Fibroblast of skin of left quadriceps (primary cell): ENCODE measurements at places on chromosomes 4 and X.
A peak's percentile ranks its signal among the peaks of the same experiment; 100 is the strongest.

DNA sequence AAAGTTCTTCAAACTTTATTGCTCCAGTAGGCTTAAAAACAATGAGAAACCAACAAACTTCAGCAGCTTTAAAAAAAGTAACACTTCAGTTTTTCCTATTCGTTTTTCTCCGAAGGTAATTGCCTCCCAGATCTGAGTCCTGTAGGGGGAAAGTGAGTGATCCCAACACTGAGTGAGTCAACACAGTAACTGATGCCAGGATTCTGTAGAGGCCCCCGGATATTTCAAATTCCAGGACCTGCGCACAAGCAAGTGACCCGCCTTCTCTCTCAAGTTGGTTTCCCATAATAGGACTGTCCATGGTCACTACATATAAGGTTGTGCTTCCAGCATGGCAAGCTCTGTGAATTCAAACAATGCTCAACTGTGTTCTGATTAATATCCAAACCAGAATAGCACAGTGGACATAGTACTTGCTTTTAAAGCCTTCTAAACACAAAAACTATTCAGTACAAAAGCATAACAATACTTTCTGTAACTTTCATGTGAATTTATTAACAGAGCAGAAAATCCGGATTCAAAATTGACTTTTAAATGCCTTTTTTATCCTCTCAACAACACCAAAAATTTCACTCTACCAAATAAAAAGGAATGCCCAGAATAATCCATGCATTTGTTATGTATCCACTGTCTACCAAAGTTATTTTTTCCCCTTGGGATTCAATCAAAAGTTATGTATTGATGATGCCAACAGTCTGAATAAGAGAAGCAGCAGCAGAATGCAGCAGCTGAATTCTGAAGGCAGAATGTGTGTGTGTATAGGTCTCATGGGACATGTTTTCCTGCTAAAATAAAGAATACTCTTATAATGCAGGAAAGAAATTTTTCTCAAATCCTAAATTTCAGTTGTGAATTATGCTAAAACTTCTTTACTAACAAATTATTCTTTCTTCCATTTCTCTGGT is at the start of gene DMD:
Gene DMD, minus strand, starts transcription at position 194 of the 905 bp plus-strand sequence. CDS start 237 bp downstream, outside the sequence.
- DNase-seq, result peak; percentile 47

- DNase-seq, result no peak
These were observed 176.4 kb upstream of the GYPA start for GRCh38 chr4:144316869-144317268.

DNA sequence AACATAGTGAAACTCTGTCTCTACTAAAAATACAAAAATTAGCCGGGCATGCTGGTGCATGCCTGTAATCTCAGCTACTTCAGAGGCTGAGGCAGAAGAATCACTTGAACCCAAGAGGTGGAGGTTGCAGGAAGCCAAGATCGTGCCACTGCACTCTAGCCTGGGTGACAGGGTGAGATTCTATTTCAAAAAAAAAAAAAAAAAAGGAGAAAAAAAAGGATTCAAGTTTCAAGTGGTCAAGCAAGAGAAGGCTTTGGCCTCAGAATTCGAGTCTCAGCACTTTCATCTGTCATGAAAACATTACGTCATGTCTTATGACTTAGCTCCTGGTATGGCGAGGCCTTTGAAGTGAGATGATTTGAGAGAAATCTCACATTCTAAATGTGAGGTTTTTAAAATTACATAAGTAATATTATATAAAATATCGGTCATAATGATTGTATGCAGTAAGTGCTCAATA is 21.2 kb upstream of the DHRSX start:
- DNase-seq, result no peak

DNA sequence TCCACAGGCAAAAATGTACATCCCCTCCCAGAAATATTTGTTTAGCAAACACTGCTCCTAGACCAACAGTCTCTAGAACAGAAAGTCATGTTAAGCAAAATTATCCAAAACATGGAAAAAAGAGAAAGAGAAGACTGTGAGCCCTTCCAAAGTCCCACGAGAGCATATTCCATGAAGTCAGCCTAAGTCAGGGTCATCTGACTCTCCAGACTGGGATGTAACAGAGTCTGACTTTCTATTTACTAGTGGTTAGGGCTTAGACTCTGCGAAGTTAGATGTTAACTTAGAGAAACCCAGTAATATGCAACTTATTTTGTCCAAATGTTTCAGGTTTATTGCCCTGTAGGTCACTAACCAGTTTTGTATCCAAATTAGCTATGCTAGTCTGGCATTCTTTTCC is 102.3 kb downstream of the MID1 start:
- no peak for DNase-seq

DNA sequence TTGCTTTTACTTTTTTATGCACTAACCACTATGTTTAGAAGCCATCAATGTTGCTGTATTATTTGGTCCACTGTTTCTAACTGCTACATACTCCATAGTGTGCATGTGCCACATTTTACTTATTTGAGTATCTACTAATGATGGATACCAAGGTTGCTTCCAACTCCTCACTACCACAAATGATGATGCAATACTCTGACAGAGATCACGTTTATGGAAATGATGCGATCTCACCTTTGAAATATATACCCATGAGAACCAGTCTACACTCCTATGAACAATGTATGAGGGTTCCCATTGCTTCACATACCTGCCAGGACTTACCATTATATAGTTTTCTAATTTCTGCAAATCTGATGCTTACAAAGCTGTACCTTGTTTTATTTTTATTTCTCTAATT is 44.2 kb downstream of the HUWE1 start:
- DNase-seq, result no peak
